ENCODE measurements at places on chromosomes 12 and 14.

DNA sequence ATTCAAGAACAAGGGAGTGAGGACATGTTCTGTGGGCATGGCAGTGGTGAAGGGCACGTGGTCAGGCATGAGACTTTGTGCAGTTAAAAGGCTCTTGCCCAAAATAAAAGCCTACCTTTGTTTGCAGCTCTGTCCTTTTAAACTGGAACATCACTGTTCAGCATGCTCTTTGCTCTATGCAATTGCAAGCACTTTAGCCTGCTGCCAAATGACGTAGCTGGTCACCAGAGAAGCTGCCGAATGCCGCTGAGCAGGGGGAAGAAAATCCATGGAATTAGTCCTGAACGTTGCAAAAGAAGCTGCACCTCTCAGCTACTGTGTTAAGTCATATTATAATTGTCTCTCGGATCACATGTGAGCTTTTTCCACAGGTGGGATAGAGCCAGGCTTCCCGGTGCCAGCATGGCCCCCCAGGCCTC lies 176.3 kb upstream of the DIO2 start:
- DNase-seq, result no peak

DNA sequence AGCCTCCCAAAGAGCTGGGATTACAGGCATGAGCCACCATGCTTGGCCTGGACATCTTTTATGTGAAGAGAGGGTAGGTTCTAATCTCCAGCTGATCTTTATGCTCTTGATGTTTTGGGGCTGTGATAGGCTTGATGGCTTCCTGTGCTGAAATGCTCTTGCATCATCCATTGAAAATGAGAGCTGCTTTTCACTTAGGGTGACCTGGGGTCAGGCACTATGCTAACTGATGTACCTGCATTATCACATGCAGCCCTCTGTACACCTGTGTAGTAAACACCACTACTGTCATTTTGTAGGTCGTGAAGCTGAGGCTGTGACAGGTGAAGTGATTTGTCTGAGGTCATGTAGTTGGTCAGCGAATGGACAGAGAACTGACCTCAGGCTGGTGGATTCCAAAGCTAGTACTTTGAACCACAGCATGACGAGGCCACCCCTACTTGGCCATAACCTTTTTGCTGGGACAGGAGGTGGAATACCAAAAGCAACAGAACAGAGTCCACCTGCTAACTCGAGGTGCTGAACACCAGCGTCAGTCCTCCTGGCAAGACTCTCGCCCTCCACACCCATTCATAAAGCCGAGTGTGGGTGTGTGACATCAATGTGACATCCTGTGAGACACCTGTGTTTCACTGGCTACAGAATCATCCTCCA lies 69.1 kb downstream of the C12orf75 start:
- DNase-seq, result no peak

DNA sequence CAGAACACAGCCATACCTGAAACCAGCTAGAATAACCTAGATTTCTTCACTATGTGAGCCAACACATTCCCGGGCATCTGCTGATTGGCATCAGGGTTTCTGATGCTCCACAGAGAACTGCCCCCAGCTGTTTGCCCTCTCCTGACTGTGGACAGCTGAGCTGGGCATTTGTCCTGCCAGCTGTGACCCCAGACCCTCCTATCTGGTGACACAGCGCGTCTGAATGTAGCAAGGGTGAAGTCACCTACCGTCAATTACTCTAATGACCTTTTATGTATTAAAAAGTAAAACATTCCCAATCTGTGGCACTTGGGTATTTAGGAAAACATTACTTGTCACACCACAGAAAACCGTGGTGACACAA lies 29.7 kb upstream of the SFSWAP start:
- DNase-seq, result no peak

- DNase-seq, result no peak
Observed at GRCh38 chr12:1216560-1216959, 225.5 kb downstream of the ERC1 start.

GRCh38 chr14:75260025-75260763 lies 18.4 kb upstream of the FOS start:
- peak; percentile 65 for DNase-seq

GRCh38 chr12:52582971-52583456 lies 9.4 kb upstream of the KRT74 start:
- DNase-seq, result peak; percentile 94

GRCh38 chr14:28756269-28756883 lies 10.2 kb upstream of the FOXG1 start:
- no peak for DNase-seq

- DNase-seq, result no peak
Observed at GRCh38 chr12:114668151-114668885, 15.7 kb downstream of the TBX3 start.

DNA sequence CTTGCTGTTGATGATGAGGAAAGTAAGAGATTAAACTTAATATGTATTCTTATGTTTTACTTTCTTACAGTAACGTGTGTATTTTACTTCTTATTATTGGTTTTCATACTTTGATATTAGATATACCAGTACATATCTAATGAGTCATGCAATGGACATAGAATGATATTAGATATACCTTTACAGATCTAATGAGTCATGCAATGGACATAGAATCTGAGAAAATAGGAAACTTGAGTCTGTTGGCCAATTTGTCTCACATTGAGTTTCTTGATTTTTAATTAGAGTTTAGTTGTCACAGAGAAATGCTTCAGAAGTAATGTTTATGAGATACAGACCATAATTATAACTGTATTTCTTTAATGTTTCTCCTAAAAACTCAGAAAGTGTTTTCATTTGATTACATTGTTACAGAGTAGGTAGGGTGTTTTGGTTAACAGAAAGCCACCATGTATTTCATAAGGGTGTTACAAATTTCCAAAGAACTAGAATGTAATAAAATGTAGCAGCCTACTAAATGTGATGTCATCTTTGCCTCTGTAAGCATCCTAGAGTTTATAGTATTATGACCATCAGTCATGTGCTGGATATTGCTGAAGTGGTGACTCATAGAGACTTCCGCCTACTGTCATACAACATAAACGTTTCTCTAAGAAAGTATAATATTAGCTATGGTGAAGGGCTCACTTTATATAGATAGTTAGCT lies 3.0 kb downstream of the GAS2L3 start:
- DNase-seq, result no peak

DNA sequence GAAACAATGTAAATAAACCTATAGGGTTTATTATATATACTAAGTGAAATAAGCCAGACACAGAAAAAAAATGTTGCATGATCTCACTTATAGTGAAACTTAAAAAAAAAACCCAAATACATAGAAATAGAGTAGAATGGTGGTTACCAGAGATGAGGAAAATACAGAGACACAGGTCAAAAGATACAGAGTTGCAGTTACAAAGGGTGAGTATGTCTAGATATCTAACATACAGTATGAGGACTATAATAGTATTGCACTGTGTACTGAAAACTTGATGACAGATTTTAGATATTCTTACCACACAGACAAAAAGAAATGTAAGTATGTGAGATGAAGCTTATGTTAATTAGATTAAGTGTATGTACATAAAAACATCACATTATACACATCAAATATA lies 28.1 kb downstream of the CLEC2D start:
- no peak for DNase-seq

- no peak for DNase-seq
Observed at GRCh38 chr12:49875115-49875720, 28.5 kb downstream of the FAIM2 start.

DNA sequence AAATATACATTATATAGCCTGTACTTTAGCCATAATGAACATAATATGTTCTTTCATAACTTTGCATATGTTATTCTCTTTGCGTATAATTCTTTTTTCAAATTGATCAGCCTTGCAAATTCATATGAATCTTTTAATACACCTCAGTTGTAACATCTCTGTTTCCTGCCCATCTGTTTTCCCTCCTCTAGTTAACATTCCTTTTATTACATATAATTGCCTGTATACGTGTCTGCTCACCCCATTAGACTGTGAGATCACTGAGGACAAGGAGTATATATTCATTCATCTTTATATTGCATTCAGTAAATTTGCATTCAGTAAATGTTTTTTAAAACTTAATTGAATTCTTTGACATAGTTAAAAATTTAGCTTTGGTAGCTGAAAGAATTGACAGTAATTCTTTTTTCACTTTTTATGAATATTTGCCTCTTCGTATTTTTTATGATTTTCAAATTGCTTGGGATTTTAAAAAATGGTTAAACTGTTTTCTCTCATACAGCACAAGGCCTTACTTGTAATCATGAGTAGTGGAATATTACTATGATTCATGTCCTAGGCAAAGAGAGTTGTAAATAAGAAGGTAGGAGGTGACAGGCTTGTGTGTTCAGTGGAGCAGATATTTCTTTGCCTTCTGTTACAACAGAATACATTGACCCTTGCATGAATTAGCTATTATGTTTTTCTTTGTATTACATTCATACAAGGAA lies 32.8 kb upstream of the KLHL42 start:
- DNase-seq, result peak; percentile 99

DNA sequence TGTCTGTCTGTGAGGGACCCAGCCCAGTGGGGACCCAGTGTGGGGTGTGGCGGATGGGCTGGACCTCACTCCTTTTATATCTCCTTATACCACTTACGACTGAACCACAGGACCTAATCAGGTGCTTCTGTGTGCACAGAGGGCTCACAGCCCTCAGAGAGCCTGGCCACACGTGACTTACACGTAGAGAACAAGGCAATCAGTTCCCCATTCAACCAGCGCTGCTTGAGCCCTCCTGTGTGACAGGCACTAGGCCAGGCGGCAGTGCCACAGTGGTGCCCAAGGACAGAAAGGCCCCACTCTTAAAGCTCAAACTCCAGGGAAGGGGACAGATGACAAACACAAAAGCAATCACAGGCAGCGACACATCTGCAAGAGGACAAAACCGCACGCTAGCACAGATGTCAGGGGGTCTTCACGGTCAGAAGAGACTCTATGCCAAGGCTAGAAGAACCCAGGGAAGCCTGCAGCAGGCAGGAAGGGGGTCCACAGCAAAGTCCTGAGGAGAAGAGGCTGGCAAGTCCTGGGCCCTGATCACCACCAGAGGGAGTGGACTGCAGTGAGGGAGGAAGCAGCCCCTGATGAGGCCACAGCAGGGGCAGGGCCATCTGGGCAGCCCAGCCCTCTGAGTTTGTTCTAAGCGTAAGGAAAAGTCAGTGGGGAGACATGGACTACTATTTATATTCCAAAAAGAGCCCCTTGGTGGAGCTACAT lies 39.3 kb downstream of the SETD3 start:
- DNase-seq, result no peak

Data from NCI-H2171 treated with DMSO at 0.1 percent for 48 hours (cell line).